ENCODE measurements at places on chromosomes 16 and 17.

GRCh38 chr17:81509972-81510784 lies 2.4 kb downstream of the ACTG1 start:
- DNase-seq = no peak

DNA sequence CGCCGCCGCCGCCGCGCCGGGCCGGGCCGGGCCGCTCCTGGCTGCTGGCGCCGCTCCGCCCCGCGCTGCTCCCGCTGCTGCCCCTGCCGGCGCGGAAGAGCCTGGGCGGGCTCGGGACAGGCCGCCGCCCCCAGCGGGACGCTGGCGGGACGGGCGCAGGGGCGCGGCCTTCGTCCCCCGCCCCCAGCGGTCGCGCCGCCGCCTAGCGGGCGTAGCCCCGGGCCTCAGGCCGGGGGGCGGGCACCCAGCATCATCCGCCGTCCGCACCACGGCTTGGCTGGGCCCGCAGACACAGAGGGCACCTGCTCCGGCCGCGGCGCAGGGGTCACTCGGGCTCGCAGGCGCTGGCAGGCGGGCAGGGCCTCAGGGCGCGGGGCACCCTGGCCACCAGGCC lies at the start of gene AMFR:
Gene AMFR (minus strand): TSS at position 107 of the 394 bp plus-strand sequence. CDS start 218 bp downstream, outside the sequence.
- DNase-seq = no peak

- peak; percentile 45 for DNase-seq
These were observed 503 bp downstream of the C16orf54 start for GRCh38 chr16:29745121-29745852.

GRCh38 chr16:1749152-1750117 lies 21.9 kb downstream of the NME3 start:
- DNase-seq = no peak

DNA sequence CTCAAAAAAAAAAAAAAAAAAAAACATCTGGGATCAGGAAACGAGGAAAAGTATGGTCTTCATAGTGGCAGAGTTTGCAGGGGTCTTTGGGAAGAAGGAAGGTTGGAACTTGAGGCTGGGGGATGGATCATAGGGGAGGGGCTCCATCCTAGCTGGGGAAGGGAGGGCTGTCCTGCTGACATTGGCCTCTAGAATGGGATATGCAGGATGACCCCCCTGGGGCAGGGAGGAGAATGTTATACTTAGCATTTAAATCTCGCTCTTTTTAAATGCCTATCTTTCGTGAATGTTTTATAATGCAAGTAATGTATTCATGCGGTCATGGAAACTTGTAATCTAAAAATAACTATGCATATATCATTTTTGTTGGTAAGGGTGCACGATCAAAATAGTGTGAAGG lies 33.2 kb downstream of the TMEM235 start:
- DNase-seq = no peak

- DNase-seq = no peak
These were observed 64.2 kb downstream of the GNA13 start for GRCh38 chr17:64992325-64992802.

DNA sequence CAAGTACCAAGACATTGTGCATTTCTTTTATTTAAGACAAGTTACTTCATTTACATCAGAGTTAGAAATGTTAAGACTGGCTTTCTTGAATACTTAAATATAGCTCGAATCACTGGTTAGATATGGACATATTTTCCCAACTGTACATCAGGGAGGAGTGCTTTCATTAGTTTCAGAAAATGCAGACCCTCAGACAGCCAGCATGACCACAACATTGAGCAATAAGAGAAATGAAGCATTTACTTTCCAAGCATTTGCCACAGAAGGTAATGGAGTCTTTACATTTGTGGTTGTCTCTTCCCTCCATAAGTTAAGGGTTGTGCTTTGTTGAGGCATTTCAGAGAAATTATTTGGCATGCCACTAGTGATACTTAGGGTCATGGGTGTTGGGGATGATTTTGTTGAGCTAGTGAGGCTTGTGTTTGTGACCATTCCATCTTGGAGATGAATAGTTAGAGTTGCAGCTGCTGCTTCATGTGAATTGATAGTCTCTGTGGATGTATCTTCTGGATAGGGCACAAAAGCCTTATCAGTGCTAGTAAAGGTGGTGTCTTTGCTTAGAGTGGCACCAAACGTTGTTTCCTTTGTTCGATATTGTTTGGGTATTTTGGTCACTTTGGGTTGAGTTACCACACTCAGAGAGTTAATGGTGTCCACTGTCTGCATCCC lies 2.1 kb downstream of the OMG start:
- no peak for DNase-seq

DNA sequence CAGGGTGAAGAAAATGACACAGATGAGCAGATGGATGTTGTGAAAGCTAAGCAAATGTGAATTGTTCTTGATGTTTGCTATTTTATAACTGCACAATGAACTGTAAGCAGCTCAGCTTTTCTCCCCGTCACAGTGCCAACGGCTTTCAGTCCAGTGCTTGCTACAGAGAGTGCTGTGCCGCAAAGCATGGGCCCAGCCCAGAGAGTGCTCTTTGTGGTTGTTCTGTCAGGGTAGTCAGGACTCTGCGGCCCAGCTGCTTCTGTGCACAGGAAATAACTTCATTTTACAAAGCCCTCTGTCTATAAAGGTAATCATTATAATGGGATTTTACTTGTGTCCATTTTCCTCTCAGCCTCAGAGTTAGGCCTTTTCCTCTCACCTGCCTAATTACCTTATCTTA lies 39.1 kb downstream of the CDRT15 start:
- no peak for DNase-seq

DNA sequence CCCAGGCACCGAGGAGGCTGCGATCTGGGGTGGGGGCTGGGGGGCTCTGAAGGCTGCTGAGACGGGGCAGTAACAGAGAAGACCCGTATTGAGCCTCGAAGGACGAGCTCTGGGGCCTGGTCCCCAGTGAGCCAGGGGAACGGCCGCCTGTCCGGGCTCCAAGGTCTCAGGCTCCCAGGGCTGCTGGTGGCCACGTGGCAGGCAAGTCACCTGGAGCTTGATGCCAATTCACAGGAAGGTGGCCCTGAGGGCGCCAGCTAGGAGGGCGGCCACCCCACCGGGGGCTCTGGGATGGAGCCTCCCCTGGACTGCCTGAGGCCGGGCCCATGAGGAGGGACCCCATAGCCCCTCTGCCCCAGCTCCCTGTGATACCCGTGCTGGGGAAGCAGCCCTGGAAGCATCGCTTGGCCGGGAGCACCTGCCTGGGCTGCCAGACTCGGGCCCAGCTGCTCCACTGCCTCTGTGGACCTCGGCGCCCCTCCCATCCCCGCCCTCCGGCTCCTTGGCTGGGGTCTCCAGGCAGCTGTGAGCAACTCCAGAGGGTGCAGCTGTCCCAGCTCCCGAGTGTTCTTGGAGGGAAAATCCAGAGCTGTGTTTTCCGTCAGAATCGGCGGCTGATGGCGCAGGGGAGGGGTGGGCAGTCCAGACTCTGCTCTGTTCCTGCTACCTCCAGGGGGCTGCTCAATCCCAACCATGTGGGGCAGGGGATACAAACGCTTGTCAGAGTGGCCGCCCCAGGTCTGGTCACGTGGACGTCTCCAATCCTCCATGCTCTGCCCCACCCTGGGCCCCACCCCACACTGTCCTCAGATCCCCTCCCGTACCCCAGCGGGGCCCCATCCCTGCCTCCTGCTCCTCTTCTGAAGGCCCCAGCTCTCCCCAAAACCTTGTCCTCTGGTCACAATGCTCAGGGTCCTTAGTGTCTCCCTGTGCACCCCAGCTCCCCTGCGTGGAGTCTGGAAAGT lies 67.2 kb upstream of the GNG13 start:
- DNase-seq = no peak

DNA sequence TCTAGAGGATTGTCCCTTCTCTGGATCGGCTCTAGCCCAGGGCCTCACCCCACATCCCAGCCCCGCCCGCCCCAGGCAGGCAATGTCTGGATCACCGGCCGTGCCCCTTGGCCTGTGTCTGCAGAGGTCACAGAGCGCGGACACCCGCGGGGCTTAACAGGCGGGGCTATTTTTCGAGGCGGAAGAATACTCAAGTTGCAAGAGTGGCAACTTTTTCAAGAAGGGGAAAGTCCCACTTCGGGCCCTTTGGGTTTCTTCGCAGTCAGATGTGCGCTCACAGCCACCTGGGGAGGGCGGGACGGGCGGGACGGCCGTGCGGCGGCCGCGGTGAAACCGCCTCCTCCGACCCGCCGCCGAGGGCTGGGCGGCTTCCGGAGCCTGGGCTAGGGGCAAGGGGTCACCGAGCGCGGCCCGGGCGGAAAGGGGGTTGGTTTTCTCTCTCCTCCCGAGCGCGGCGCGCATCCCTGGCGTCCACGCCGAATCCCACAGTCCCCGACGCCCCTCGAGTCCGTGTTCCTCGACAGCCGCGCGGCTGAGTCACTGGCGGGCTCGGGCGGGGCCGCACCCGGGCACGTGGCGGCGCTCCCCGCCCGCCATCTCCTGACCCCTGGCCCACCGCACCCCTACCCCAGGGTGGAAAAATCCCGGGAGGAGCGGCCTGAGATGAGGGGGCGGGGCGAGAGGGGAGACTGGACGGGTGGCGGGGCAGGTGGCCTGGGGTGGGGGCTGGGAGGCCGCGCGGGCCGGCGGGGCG lies 1.2 kb upstream of the PFN1 start:
- peak; percentile 65 for DNase-seq

Measured in activated naive CD4-positive, alpha-beta T cell (primary cell).